HepG2 (cell line): ENCODE measurements at places on chromosomes 5 and 9. TPM values are rescaled to one million over a fixed set of nuclear protein-coding genes. Genes with fewer than 3 reads are reported as not detected.

- DNase-seq, result no peak
These were observed 104.4 kb downstream of the C5orf15 start for GRCh38 chr5:133863857-133864585.

DNA sequence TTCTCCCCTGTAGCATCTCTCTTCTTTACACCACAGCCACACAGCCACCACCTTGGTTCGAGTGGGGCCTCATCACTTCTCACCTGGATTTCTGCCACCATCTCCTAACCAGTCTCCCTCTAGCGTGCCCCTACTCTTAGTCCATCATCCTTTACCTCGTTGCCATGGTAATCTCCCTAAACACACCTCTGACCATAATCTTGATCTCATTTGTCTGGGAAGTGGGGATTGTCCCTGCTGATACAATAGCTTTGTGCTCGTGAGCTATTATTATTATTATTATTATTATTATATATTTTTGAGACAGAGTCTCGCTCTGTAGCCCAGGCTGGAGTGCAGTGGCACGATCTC lies 76.5 kb upstream of the HSPA9 start:
- no peak for DNase-seq

- DNase-seq, result no peak
These were observed 114.3 kb downstream of the KCTD16 start for GRCh38 chr5:144284931-144285502.

BARHL1 gene
- not detected in 2 replicates for total RNA-seq
